H54 (cell line): ENCODE measurements at places on chromosomes 3 and 15.

- DNase-seq: no peak
Observed at GRCh38 chr15:40929660-40930429, 705 bp downstream of the DLL4 start.

DNA sequence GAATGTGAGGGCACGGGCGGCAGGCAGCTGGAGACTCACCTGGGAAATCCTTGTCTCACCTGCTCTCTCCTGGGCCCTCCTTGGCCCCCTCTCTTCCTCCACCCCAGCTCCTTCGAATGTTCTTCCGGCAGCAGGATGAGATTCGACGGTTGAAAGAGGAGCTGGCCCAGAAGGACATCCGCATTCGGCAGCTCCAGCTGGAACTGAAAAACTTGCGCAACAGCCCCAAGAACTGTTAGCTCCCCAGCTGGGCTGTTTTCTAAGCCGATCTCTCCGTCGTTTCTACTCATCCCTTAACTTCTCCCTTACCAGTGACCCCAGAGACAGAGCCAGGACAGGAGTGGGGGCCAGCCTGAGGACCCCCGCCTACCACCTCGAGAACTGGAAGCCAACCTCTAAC lies 95.0 kb downstream of the ANP32A start:
- DNase-seq: no peak

DNA sequence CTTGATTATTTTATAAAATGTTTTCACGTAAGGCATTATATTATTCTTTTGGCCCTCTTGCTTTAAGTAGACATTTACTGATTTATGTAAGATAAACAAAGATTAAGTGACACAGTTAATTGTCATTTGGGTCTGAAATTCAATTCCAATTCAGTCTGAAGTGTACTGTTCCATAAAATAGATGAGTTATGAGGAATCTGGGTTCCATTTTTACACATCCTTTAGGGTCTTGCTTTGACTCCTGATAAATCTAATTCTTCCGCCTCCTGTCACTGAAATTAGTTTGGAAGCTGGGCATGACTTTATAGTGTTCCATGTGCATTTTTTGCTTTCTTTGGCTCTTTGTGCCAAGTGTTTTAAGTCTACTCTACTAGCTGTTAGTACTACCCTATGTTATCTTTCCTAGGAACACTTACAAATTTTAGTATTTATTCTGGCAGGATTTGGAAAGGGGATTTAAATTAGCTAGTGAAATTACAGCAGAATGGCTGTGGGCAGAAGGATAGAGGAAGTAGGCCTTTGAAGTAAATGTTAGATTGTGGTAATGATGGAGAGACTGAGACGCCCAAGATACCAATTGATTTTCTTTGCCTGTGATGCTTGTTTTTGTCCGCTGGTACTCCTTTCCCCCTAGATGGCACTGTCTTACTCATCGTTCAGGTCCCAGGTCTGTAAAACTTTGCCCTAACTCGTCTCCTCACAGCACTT lies 14.3 kb downstream of the ARL8B start:
- DNase-seq: no peak

DNA sequence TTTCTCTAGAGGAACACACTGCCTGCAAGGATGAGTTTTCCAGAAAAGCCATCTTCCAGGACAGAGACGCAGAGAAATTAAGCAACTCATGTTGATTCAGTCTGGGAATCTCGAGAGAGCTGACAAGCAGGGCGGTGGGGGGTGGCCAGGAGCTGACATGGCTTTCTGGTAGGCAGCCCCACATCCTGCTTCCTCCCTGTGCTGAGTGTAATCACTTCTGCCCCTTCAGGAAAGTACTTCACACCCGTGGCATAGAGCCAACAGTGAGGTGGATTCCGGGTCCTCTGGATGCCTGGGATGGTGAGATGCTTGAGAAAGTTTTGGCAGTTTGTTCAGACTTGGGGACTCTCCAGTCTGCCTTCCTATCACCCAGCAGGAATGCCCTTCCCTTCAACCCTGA lies 221.1 kb downstream of the SLCO3A1 start:
- DNase-seq: no peak

- DNase-seq: no peak
Observed at GRCh38 chr3:50592568-50592967, 19.0 kb downstream of the CISH start.

GRCh38 chr3:41202075-41202833 lies 2.9 kb downstream of the CTNNB1 start:
- no peak for DNase-seq

DNA sequence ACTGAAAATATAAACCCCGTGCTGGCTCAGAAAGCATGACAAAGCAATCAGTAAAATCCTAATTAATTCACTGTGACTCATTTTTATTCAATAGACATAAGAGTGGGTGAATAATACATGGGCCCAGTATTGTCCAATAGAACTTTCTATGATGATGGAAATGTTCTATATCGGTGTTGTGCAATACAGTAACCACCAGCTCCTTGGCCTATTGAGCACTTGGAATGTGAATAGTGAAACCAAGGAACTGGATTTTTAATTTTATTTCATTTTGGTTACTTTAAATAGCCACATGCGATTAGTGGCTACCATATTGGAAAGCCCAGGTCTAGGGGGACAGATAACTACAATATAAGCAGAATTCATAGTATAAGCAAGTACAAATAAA lies 69.8 kb upstream of the PPP2R3A start:
- DNase-seq: no peak

GRCh38 chr3:122964811-122965210 lies 62.8 kb downstream of the SEMA5B start:
- no peak for DNase-seq

DNA sequence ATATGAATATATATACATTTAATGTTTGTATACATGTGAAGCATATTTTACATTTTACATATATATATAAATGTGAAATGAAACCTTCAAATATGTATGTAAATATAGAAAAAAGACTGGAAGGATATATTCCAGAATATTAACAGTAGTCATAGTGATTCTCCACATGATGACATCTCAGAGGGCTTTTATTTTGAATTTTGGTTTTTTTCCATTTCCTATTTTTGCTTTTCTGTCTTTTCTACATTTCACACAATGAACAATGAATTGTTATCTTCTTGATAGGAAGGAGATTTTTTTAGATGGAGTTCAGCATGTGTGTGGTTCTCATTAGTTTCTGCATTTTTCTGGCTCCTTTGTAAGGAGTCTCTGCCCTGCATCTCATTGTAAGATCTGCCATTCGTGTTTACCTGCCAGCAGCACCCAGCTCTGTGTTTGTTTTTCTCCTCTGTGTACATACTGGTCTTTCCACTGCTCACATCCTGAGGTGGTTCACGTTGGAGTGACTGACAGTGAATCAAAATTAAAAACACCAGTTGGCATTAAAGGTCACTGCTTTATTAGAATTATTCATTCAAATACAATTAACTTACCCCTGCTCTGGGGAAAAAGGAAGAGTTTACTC lies 425.3 kb upstream of the MDFIC2 start:
- no peak for DNase-seq
